ENCODE measurements at places on chromosomes 12 and 14. TPM values are rescaled to one million over a fixed set of nuclear protein-coding genes. Genes with fewer than 3 reads are reported as not detected.

DNA sequence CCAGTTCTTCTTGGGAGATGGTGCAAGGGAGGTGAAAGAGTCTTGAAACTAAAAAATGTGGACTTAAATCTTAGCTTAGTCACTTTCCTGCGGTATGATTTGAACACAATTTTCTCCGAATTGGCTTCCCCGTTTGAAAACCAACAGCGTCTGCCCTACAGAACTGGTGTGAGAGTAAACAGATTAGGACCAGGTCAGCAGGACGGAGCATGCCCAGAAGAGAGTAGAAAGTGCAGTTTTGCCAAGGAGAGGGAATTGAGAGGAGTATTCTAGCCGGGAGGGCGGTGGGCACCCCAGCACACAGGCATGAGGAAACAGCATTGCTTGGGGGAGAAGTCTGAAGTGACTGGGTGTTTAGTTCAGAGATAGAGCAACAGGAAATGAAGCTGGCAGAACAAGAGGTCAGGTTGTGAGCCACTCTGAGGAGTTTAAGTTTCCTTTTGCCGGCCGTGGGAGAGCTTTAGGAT, 927.1 kb downstream of the VRK1 start:
- DNase-seq = no peak

DNA sequence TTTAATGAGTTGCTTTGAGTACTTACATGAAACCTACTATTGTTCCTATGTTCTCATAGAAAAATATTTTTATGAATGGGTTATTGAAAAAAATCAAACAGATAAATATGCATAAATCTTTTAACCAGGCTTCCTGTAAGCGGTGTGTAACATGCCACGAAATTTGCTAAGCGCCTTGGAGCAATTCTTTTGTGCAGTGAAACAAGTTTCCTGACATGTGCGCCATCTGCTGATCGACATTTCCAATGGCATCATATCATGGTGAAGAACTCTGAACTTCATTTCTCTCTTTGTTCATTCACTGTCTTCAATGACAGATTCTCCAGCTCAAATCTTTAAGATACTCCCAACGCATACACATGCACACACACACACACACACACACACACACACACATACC, 145.6 kb upstream of the NAV3 start:
- DNase-seq = no peak

JPH4 gene
- total RNA-seq = 17.3 TPM

- no peak for DNase-seq
Measured at GRCh38 chr12:105319691-105320209, 10.7 kb upstream of the C12orf75 start.

RPL10L gene
- not detected for total RNA-seq

GRCh38 chr12:53381731-53382630, 2.0 kb downstream of the SP1 start:
- peak; percentile 78 for DNase-seq

DNA sequence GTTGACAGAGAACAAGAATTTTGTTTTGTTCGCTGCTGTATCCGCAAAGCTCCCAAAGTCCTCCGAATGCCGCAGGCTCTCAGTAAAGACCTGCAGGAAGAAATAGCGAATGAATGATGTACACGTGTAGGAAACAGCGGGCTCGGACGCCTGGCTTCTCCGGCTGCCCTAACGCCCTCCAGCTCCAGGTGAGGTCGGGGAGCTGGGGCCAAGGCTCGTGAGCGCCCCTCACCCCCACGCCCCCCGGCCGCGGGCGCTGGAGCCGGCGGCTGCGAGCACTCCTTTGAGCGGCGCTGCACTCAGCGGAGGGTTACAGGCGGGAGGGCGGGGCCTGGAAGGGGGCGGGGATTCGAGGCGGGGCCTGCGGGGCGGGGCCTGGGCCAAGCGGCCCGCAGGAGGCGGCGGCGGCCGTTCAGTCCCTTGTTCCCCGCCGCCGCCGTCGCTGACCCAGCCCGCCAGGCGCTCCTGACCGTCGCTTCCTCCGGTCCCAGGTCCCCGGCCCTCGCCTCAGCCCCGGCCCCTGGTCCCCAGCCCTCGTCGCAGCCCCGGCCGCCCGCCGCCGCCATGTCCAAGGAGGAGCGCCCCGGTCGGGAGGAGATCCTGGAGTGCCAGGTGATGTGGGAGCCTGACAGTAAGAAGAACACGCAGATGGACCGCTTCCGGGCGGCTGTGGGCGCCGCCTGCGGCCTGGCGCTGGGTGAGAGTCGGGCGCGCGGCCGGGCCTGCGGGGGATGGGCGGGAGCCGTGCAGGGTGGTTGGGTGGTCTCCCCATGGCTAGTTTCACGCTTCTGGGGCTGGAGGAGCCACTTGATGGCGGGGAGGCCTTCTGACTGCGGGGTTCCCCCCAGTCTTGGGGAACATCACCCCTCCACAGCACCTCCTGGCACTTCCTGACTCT, at the start of gene AACS:
AACS (plus strand) TSS at position 415 of the 898 bp plus-strand sequence; CDS start at position 565, 150 bp downstream.
- peak; percentile 94 for DNase-seq
